ENCODE measurements at places on chromosomes 16 and 17. TPM values are rescaled to one million over a fixed set of nuclear protein-coding genes. Genes with fewer than 3 reads are reported as not detected.
A peak's percentile ranks its signal among the peaks of the same experiment; 100 is the strongest.

GRCh38 chr16:59385491-59385890, 651.4 kb upstream of the GOT2 start:
- DNase-seq = no peak

DNA sequence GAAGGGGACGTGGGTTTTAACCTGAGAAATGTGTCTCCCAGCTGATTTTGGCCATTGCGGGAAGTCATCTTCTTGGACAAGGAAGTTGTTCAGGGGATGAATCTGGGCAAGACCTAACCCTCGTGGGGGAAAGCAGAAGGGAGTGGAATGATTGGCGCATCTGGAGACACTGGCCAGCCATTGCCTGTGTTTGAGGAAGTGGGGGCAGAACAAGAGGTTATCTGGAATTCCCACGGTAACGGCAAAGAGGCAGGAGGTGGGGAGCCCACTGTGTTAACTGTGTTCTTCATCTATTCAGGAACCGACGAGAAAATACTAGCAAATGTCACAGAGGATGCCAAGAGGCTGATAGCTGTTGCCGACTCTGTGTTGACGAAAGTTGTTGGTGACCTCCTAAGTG, 66.9 kb downstream of the RNF213 start:
- peak; percentile 34 for DNase-seq

DNA sequence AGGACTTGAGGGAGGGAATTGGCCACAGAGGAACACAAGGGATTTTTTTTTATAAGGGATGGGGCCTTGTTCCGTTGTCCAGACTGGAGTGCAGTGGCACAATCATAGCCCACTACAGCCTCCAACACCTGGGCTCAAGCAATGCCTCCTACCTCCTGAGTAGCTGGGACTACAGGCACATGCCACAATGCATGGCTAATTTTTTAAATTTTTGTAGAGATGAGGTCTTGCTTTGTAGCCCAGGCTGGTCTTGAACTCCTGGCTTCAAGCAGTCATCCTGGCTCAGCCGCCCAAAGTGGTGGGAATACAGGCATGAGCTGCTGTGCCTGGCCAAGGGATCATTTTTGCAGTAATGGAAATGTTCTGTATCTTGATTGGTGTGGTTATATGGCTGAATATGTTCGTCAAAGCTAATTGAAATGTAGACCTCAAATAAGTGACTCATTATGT, 56.9 kb downstream of the VMP1 start:
- no peak for DNase-seq

GRCh38 chr17:41147531-41148204, 2.0 kb downstream of the KRTAP4-5 start:
- no peak for DNase-seq

CD300LB gene
- total RNA-seq = not detected

TUBB3 gene
- total RNA-seq = 5.1 TPM
